ENCODE measurements at places on chromosomes 4 and X.

- DNase-seq: no peak
These were observed 213.3 kb downstream of the GABRG1 start for GRCh38 chr4:45910511-45910910.

- DNase-seq: no peak
These were observed 23.4 kb upstream of the KIAA1210 start for GRCh38 chrX:119151051-119151380.

DNA sequence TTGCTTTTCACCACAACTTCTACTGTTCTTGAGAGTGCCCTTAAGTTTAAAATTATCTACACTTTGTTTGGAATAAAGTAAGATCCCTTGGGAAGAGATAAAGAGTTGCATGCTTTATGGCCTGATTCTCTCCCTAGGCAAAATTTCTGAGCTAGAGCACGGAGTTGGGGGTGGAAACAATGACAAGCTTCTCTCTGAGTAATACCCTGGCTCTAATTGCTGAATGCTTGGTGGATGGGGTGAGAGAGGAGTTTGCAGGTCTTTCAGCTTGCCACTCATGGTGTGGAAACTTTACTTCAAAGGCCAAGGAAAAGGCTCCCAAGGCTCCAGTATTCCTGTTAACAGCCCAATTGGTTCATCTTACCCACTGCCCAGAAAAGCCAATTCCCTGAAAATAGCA, 26.1 kb upstream of the PRDM8 start:
- DNase-seq: no peak

- DNase-seq: no peak
These were observed 58.0 kb upstream of the SHOX start for GRCh38 chrX:572538-573124.
